Activated CD8-positive, alpha-beta T cell treated with anti-CD3 and anti-CD28 coated beads for 36 hours (primary cell): ENCODE measurements at places on chromosomes 12 and 14.
A peak's percentile ranks its signal among the peaks of the same experiment; 100 is the strongest.

DNA sequence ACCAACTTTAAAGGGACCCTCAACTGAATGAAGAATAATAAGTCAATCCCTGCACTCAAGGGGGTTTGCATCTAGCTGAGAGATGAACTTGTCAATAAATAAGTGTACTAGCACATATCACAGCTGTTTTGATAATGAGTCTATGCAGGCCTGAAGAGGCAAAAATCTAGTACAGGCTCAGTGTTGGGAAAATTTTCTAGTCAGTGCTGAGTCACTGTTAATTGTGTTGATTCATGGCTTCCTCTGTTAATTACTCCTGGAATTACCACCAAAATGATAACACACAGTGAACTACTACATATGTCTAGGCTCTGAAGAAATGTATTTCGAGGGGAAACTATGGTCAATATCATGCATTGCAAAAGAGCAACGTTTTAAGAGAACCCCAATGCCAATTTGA is 18.9 kb downstream of the SNRPF start:
- H3K27me3 ChIP-seq = no peaks in the 10 kb centered on the region
- H3K36me3 ChIP-seq = peaks cover 4% of the 10 kb centered on the region
- H3K27ac ChIP-seq = no peak overlapping the region
- DNase-seq = no peak
- H3K4me1 ChIP-seq = no peaks in the 10 kb centered on the region

DNA sequence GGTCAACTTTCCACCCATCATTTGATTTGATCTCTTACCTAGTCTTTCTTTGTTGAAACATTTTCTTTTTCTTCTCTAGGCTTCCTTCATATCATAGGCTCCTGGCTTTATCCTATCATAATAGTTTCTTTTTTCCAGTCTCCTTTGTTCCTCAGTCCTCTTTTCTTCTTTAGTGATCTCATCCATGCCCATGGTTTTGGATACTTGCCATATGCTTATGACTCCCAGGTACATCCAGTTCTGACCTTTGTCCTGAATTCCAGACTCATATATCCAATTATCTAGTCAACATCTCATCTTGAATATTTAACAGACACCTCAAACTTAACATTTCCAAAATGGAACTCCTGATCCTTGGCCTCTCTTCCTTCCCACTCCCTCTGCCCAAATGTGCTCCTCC is 36.1 kb upstream of the KRAS start:
- no peaks in the 10 kb centered on the region for H3K27me3 ChIP-seq
- H3K36me3 ChIP-seq = no peaks in the 10 kb centered on the region
- no peak for DNase-seq
- no peak overlapping the region for H3K4me3 ChIP-seq

- H3K27ac ChIP-seq = peak overlapping the region; percentile 80
- H3K4me1 ChIP-seq = peaks cover 41% of the 10 kb centered on the region
- H3K27me3 ChIP-seq = no peaks in the 10 kb centered on the region
- peaks cover 6% of the 10 kb centered on the region for H3K36me3 ChIP-seq
Measured at GRCh38 chr12:120224304-120225199, 23.6 kb upstream of the RPLP0 start.

DNA sequence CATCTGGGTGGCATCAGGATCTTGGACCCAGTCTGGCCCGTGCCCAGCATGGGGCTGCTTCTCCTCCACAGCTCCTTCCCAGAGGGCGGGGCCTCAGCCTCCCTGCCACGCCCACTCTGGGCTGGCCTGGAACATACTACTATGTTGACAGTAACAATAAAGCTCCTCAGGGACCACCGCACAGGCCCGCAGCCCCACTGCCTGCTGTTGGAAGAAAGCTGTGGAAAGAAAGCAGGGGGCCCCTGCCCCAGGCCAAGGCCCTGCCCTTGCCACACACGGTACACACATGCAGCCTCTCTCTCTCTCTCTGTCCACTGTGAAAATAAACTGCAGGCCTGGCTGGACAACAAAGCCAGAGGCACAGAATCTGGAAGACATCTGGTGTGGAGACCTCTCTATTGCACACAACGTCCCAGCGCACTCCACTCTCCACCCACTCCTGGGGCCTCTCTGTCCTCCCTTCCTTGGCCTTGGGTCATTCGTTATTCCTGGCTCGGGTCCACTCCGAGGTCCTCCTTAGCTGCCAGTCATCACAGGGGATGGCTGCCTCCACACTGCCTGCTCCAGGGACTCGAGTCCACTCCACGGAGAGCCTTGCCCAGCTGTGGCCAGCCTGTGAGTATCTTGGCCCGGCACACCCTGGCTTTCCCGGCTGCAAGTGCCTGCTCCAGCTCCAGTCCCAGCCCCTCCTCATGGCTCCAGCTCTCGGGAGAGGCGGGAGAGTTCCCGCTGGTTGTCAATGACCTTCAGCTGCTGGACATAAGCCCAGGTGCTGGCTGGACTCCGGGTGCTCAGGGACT is 11.8 kb upstream of the ENDOU start:
- no peaks in the 10 kb centered on the region for H3K36me3 ChIP-seq
- no peak overlapping the region for H3K4me3 ChIP-seq
- peaks cover 23% of the 10 kb centered on the region for H3K4me1 ChIP-seq
- no peaks in the 10 kb centered on the region for H3K27me3 ChIP-seq
- H3K27ac ChIP-seq = no peak overlapping the region
- DNase-seq = no peak

GRCh38 chr14:69896080-69896479 is 16.9 kb downstream of the SMOC1 start:
- no peaks in the 10 kb centered on the region for H3K4me1 ChIP-seq
- H3K4me3 ChIP-seq = no peak overlapping the region
- no peaks in the 10 kb centered on the region for H3K36me3 ChIP-seq
- DNase-seq = no peak
- H3K27ac ChIP-seq = no peak overlapping the region

DNA sequence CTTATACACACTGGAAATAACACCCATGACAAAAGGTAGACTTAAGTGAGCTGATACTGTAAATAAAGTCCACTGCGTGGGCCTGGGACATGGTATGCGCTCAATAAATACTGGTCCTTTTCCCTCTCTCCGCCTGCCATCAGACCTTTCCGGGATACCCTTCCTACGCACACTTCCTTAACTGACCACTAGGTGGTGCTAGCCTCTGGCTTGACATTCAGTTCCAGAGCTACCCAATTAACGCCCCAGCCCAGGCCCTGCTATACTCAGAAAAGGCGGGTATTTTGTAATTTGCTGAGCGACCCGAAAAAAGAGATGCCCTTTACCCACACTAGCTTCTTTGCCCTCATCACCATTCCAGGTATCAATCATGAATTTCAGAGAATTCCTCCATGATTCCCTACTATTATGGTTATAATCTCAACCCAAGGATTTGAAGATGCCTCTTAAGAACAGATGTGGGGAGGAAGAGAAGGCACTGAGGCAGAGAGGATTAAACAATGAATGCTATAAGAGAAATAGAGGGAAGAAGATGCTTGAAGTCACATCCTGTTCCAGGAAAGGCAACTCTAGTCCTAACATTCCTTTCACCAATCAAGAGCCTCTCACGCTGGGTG is 3.9 kb upstream of the LRP1 start:
- peaks cover 2% of the 10 kb centered on the region for H3K36me3 ChIP-seq
- no peak overlapping the region for H3K27ac ChIP-seq
- H3K4me3 ChIP-seq = no peak overlapping the region

DNA sequence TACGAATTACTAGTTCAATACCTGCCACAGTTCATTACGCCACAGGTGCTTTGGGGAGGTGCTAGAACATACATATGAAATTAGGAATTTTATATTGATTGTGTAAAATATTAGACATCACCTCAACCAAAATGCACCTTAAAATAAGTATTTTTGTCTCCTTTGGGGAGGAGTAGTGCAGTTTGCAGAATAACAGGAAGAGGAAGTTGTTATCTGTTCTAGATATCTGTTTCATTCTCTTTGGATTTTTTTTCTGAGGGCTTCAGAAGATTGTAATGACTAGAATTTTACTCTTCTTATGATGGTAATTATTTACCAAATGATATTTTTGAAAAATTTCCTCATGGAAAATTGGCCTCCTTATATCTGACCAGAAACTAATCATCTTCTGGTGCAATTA is 9.9 kb upstream of the GYS2 start:
- no peaks in the 10 kb centered on the region for H3K27me3 ChIP-seq
- H3K4me1 ChIP-seq = peaks cover 47% of the 10 kb centered on the region
- DNase-seq = no peak
- peak overlapping the region; percentile 79 for H3K27ac ChIP-seq
- H3K36me3 ChIP-seq = peaks cover 10% of the 10 kb centered on the region
- H3K4me3 ChIP-seq = peak overlapping the region; percentile 13

- no peak for DNase-seq
- H3K4me3 ChIP-seq = no peak overlapping the region
- peaks cover 7% of the 10 kb centered on the region for H3K27me3 ChIP-seq
- H3K36me3 ChIP-seq = no peaks in the 10 kb centered on the region
- peaks cover 2% of the 10 kb centered on the region for H3K4me1 ChIP-seq
Measured at GRCh38 chr12:15712823-15713660, 76.1 kb downstream of the EPS8 start.

DNA sequence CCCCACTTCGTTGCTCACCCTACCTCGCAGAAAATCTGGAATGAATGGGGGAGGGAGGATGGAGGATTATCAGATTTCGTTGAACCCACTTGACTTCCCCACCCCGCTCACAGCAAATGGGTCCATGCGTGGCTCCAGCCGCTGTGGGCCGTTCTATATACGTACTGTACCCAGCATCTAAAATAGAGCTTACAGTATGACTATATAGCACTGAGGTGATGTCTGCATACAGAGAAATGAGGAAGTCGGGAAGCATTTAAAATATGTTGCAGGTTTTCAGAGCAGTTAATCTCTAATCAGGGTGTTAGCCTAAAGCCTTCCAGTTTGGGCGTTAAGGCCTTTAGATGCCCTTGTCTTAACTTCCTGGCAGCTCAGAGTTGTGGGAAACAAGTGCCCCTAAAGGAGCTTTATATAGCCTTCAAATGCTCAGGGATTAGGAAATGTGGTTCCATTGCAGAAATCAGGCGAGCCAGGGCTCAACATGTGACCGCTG is 1.4 kb downstream of the BICDL1 start:
- peaks cover 49% of the 10 kb centered on the region for H3K36me3 ChIP-seq
- H3K4me3 ChIP-seq = peak overlapping the region; percentile 89
- peaks cover 50% of the 10 kb centered on the region for H3K4me1 ChIP-seq
- no peak for DNase-seq

DNA sequence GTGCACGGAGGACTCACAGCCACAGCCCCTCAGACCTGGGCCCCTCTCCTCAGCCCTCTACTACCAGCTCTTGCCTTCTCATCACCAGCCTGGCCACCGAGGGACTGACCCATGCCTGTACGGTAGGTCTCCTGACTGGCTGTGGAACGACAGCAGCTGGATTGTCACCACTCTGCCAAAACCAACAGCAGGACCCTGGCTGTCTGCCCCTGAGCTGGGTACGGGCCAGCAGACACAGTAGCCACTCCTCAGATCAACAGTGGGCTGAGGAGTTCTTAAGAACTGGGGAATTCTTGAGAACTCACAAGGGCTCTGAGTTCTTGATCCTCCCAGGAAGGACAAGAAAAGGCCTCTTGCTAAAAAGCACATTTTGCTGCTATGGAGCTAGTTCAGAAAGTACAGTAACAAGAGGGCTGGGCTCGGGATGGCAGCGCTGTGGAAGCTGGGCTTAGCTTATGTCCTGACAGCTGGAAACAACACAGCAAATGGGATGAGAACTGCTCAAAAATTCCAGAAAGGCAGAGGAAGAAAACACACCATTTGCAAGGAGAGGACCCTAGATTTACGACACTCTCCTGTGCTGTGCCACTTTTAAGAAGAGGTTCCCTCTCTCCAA is 176.4 kb downstream of the ANO2 start:
- no peaks in the 10 kb centered on the region for H3K4me1 ChIP-seq
- no peak for DNase-seq
